Mesenchymal stem cell (in vitro differentiated cells and primary cell): ENCODE measurements at places on chromosomes 3 and 15.

DNA sequence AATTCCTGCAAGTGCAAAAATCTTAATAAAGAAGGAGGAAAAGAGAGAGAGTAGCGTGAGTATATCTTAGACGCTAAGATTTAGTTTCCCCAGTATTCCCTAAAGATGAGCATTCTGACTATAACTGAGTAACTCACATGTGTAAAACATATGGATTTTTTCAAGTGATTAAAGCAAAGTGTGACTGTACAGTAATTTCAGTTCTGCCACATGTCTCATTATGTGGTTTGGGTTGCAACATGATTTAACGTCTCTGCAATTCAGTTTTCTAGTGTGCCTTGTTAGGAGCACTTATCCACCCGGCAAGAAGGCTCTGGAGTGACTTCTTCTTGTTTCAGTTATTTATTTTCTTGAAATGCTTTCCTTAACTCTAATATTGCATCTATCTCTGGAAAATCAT, 514.1 kb downstream of the ROBO1 start:
- no peak for DNase-seq

DNA sequence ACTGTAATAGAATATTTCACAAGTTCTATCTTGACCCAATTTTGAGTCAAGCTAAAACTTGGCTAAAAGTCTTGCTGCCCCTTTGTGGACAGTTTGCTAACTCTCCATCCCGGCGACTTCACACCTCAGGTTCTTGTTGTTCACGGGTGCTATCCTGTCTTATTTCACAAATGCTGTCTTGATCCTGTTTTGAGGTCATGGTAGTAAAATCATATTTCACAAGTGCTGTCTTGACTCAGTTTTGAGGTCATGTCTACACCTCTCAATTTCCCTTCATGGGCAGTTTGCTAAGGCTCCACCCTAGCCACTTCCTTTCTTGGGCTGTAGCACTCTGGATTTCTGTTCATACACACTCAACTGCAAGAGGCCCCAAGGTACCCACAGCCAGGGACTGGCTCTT, 45.0 kb upstream of the GK5 start:
- DNase-seq: no peak

DNA sequence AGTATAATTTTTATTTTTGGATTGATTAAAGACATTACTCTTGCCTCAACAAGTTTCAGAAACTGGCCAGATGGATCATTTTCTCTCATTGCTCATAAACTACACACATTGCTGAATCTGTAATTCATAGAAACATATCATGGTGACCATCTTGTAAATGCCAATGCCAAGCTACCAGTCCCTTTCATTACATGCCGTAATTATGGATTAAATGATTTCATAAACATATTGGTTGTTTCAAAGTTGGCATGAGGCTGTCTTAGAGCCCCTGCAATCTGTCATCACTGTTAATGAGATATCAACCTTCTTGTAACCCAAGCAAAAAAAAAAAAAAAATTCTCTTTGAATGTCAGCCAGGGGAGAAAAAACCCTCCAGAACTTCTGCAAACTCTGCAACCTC, 112.2 kb downstream of the DCLK3 start:
- no peak for DNase-seq

GRCh38 chr15:57343048-57343447, 33.3 kb upstream of the CGNL1 start:
- no peak for DNase-seq

DNA sequence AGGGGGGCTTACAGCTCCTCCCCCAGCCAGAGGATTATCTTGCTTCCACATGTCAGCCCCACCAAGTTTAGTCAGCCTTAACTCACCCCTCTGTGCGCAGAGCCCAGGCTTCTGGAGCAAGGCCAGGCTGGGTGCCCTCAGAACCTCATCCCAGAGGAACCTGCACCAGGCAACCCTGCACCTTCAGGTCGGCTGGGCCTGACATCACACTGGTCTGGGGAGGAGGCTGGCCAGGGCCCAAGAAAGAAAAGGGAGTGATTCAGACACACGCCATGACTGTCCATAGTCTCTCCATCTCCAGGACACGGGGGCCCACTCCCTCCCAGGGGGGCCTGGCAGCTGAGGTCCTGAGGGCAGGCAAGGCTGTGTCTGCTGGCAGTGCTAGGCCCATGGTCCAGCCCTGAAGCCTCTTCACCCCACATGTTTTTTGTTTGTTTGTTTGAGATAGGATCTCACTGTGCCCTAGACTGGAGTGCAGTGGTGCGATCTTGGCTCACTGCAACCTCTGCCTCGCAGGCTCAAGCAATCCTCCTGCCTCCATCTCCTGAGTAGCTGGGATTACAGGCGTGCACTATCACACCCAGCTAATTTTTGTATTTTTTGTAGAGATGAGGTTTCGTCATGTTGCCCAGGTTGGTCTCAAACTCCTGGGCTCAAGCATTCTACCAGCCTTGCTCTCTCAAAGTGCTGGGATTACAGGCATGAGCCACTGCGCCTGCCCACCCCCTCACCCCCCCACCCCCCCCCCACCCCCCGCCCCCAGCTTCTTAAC, 11.1 kb downstream of the TNK2 start:
- DNase-seq: peak; percentile 82

GRCh38 chr15:79088426-79089205, 2.0 kb downstream of the RASGRF1 start:
- DNase-seq: no peak

GRCh38 chr3:31890742-31891469, 90.2 kb downstream of the OSBPL10 start:
- DNase-seq: no peak

DNA sequence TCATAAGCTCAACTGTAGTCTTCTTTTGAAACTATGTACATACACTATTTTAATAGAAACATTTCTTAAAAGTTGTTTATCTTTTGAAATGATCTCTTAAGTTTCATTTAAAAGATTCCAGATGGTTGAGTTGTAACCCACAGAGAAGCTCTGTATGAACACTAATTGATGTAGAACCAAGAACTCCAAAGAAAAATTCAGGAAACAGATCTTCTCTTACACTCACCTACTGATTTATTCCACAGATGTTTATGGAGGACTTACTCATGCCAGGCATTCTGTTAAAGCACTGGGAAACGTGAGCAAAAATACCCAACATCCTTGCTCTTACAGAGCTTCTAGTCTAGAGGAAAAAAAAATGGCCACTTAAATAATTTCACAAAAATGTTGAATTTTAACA, 551.1 kb downstream of the NAALADL2 start:
- peak; percentile 29 for DNase-seq

- peak; percentile 33 for DNase-seq
Measured at GRCh38 chr3:29239376-29239775, 41.5 kb upstream of the RBMS3 start.

- DNase-seq: peak; percentile 63
Measured at GRCh38 chr3:29697989-29698388, 417.1 kb downstream of the RBMS3 start.

DNA sequence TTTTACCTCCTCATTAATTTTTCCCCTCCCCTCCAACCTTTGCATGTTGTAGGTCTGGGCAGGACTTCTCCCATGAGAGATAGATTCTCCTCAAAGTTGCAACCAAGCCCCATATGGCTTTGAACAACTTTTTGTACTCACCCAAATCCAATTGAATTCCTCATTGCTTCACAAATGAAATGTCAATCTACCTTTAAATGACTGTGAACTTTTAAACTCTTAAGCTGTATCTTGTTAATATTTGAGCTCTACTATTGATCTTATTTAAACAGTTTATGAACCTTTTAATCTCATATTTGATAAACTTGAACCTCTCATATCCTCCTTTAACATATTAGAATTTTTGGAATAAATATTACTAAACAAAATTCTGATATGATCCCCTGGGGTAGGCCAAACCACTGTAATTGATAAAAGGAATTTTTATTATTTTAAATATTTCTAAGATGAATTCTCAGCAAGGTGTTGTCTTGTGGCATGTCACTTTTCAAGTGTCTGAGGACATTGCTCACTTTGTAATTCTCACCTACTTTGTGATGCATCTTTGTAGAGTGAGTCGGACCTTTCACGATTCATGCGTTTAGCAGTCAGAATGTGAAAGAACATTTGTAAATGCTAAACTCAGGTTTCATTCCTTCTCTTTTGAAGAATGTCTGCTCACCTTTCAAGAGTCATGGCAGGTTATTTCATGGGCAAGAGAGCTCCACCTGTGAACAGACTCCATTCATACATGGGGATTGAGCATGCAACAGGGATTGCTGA, 23.4 kb upstream of the GREM1 start:
- no peak for DNase-seq

DNA sequence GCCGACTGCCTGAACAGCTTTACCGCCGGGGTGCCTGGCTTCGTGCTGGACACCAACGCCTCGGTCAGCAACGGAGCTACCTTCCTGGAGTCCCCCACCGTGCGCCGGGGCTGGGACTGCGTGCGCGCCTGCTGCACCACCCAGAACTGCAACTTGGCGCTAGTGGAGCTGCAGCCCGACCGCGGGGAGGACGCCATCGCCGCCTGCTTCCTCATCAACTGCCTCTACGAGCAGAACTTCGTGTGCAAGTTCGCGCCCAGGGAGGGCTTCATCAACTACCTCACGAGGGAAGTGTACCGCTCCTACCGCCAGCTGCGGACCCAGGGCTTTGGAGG, 815 bp downstream of the SPINT1 start:
- DNase-seq: peak; percentile 24

- DNase-seq: no peak
Measured at GRCh38 chr3:142849148-142849547, 39.7 kb downstream of the PCOLCE2 start.

DNA sequence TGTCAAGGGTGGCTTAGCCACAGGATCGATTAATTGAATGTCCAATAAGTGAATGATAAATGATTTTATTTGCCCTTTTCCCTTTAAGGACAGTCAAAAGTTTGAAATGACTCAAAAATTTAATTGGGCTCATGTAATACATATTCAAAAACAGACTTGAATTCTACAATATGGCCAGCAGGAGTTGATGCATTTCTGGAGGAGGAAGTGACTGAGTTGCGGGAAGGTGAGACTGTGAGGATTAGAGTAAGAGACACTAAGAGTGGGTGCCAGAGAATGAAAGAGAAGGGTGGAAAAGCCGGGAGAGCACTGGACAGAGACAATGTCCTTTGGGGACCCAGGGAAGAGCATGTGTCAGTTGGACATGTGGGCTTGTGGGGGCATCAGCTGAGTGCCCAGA, 83.3 kb downstream of the MCTP2 start:
- DNase-seq: no peak

GRCh38 chr3:146969356-146969755, 364.2 kb upstream of the PLSCR5 start:
- DNase-seq: peak; percentile 26
